Tibial nerve (tissue), 4 donors: ENCODE measurements at places on chromosomes 1 and 21.
A peak's percentile ranks its signal among the peaks of the same experiment; 100 is the strongest.

DNA sequence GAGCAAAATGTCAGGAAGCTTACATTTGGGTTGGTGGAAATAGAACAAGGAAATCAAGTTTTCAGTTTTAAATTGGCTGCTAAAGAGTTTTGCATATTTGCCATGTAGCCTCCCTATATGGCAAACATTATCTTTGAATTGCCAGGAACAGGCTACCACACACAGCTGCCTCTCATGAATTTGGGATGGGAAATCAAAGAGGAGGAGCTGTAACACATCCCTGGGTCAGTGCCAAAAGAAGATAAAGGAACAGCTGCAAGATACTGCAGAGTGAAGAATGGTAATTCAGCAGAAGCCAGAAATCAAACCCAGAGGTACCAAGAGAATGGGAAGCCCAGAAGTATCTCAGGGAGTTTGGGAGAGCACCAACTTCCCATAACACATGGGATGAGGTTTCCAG, 18.6 kb upstream of the RASAL2 start:
- no peaks in the 10 kb centered on the region for H3K36me3 ChIP-seq
- no peaks in the 10 kb centered on the region for H3K27me3 ChIP-seq
- no peaks in the 10 kb centered on the region for H3K4me1 ChIP-seq
- H3K27ac ChIP-seq = no peak overlapping the region

DNA sequence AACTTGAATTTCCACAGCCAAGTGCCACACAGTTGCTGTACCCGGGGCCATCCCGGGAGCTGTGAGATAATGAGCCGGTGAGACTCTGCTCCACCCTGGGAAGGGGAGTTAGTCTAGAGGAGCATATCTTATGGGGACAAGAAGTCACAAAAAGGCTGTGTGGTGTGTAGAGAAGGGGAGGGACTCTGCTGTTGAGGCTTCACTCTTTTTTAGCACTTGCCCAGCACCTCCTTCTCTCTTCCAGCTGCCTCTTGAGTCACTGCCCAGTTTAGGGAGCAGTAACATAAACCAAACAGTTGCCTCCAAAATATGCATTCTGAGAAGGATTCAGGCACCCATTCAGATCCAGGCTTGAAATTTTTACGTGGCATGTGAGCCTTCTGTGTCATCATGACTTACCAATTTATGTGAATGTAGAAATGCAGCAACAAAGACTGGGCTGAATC, 744 bp upstream of the WDR26 start:
- peak; percentile 14 for DNase-seq
- H3K27me3 ChIP-seq = no peaks in the 10 kb centered on the region
- H3K36me3 ChIP-seq = peaks cover 12% of the 10 kb centered on the region
- H3K4me1 ChIP-seq = peaks cover 44% of the 10 kb centered on the region

- H3K4me3 ChIP-seq = no peak overlapping the region
- no peak for DNase-seq
- H3K36me3 ChIP-seq = peaks cover 81% of the 10 kb centered on the region
- no peaks in the 10 kb centered on the region for H3K27me3 ChIP-seq
- no peak overlapping the region for H3K27ac ChIP-seq
These were observed 55.3 kb downstream of the DOP1B start for GRCh38 chr21:36211660-36212512.

DNA sequence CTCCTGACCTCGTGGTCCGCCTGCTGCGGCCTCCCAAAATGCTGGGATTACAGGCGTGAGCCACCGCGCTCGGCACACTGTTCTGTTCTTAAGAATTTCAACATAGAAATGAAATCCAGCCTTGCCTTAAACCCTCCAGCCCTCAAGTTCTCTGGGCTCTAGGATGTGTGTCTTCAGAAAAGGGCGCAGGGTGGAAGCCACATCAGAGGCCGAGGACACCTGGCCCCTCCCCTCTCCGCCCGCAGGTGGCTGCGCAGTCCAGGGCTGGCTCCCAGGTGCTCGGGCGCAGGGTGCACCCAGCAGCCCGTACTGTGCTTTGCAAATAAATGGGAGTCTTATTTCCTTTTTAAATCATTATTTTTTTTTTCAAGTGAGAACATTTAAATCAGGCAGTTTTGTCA, 2.0 kb upstream of the C1orf174 start:
- no peak overlapping the region for H3K4me3 ChIP-seq
- H3K27me3 ChIP-seq = no peaks in the 10 kb centered on the region
- H3K27ac ChIP-seq = no peak overlapping the region
- DNase-seq = no peak
- no peaks in the 10 kb centered on the region for H3K4me1 ChIP-seq

GRCh38 chr1:244242446-244242845, 191.4 kb downstream of the ZBTB18 start:
- DNase-seq = no peak
- H3K27ac ChIP-seq = no peak overlapping the region
- H3K4me3 ChIP-seq = no peak overlapping the region

GRCh38 chr1:24657781-24658180, 14.7 kb downstream of the SRRM1 start:
- DNase-seq = no peak
- no peaks in the 10 kb centered on the region for H3K27me3 ChIP-seq
- H3K4me3 ChIP-seq = no peak overlapping the region
- H3K27ac ChIP-seq = no peak overlapping the region
- H3K4me1 ChIP-seq = no peaks in the 10 kb centered on the region

DNA sequence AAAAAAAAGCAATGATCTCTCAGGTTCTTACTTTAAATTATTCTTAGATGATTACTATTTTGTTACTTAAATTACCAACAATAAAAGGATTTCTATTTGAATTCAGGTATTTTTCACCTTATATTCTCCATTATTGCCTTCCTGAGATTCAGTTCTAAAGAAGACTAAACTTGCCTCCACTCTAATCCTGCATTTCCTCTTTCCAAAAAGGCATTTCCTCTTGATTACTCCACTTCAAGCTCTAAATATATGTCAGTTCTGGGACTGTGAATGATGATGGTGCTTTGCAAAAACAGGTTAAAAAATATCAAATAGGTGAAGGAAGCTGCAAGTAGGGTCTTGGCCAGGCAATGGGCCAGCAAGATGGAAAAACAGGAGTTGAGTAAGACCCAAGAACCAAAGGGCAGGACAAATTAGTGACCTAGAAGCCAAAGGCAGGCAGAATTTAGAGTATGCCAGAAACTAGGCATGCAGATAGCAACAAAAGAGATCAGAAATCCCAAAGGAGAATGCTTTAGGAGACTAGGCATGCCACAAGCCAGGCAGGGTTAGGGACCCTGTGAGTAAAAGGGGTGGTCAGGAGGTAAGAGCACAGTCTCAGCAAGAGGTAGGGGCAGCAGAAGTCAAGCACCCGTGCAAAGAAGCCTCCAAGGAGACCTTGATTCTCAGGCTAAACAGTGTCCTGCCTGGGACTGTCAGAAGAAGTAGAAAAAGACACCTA, 11.3 kb upstream of the DIPK1A start:
- no peaks in the 10 kb centered on the region for H3K36me3 ChIP-seq
- no peaks in the 10 kb centered on the region for H3K4me1 ChIP-seq
- H3K27me3 ChIP-seq = no peaks in the 10 kb centered on the region
- no peak overlapping the region for H3K4me3 ChIP-seq
- no peak overlapping the region for H3K27ac ChIP-seq

DNA sequence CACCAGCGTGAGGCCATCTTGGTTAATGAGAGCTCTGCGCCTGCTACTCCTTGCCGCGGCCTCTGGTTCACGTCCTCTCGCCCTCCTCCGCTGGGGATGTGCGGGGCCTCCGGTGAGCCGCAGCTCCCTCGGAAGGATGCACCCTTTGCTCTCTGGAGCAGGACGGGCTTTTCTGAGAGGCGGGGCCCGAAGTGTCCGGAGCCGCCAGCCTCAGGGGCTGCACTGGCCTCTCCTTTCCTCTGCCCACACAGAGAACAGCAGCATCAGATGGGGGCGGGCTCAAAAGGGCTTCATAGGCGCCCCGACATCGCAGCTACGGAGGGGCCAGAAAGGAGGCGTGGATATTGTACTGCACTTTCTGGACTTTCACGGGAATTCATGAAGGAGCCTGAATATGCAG, 284.7 kb downstream of the CAMTA1 start:
- peak overlapping the region; percentile 41 for H3K4me3 ChIP-seq
- no peaks in the 10 kb centered on the region for H3K4me1 ChIP-seq
- H3K36me3 ChIP-seq = no peaks in the 10 kb centered on the region
- no peak overlapping the region for H3K27ac ChIP-seq
- no peaks in the 10 kb centered on the region for H3K27me3 ChIP-seq
- DNase-seq = no peak

- no peak overlapping the region for H3K27ac ChIP-seq
- no peaks in the 10 kb centered on the region for H3K36me3 ChIP-seq
- no peak for DNase-seq
- H3K4me1 ChIP-seq = peaks cover 12% of the 10 kb centered on the region
These were observed 47.8 kb downstream of the UMODL1 start for GRCh38 chr21:42118901-42119300.

DNA sequence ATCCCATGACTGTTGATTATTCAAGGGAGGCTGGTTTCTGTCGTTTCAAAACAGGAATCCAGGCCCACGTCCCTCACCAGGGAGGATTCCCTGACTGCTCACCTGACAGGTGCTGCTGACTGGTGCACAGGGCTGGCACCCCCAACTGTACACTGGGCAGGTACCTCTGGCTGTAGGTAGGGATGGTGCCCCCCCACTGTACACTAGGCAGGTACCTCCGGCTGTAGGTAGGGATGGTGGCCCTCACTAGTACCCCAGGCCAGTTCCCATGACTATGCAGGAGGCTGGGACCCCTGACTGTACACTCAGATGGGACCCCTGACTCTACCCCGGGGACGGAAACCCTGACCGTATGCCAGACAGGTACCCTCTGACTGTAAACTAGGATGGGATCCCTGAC, 33.6 kb upstream of the PDE9A start:
- H3K27ac ChIP-seq = no peak overlapping the region
- no peak for DNase-seq
- H3K4me3 ChIP-seq = no peak overlapping the region
- no peaks in the 10 kb centered on the region for H3K27me3 ChIP-seq
- H3K36me3 ChIP-seq = no peaks in the 10 kb centered on the region

- no peaks in the 10 kb centered on the region for H3K4me1 ChIP-seq
- H3K27me3 ChIP-seq = no peaks in the 10 kb centered on the region
- no peak for DNase-seq
- H3K27ac ChIP-seq = no peak overlapping the region
These were observed 128.6 kb downstream of the LHX4 start for GRCh38 chr1:180358649-180359048.

DNA sequence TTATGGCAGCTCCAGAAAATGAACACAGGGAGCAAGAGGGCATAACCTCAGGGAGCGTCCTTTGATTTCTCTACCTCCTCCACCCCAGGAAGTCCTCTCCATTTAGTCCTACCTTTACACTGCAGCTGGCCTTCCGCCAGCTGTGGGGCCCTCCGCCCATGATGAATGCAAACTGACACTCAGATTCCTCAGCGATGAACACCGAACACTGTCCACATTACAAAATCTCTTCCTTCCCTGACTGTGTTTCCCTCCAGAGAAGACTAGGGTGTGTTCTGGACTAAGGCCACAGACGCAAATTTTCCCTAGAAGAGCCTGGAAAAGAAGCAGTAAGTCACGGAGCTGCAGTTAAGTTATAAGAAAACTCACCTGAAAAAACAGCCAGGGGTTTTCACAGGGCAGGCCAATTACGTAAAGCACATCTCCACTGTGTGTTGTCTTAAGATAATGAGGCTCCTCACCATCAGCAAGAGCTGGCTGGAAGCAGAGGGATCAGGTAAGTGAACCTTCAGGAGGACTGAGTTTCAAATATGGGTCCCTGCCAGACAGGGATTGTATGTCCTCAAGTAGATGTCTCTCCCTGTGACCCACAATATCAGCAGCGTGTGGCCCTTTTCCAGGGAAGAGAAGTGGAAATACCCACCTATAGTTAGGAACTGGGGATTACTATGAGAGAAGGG, 46.3 kb upstream of the ATP1B1 start:
- H3K4me3 ChIP-seq = no peak overlapping the region
- H3K36me3 ChIP-seq = no peaks in the 10 kb centered on the region
- peak overlapping the region; percentile 79 for H3K27ac ChIP-seq
- peak; percentile 51 for DNase-seq

DNA sequence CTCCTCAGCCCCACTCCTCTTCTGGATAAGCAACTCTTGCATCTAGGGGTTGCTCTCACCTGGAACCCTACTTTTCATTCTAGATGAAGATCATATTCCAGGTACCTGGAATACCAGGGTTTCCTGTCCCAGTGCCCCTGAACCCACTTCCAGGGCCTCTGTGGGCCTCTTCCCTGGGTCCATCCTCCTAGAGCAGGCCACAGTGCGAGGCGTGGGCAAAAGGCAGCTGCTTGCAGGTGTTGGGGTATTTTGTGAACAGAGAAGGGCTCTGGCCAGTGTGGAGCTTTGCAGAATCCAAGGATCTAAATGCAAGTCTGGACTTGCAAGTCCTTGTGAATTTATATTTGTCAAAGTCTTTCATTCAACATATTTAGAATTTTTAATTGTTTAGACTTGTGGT, 240.4 kb upstream of the POU3F1 start:
- H3K27ac ChIP-seq = no peak overlapping the region
- no peak overlapping the region for H3K4me3 ChIP-seq
- no peaks in the 10 kb centered on the region for H3K36me3 ChIP-seq

DNA sequence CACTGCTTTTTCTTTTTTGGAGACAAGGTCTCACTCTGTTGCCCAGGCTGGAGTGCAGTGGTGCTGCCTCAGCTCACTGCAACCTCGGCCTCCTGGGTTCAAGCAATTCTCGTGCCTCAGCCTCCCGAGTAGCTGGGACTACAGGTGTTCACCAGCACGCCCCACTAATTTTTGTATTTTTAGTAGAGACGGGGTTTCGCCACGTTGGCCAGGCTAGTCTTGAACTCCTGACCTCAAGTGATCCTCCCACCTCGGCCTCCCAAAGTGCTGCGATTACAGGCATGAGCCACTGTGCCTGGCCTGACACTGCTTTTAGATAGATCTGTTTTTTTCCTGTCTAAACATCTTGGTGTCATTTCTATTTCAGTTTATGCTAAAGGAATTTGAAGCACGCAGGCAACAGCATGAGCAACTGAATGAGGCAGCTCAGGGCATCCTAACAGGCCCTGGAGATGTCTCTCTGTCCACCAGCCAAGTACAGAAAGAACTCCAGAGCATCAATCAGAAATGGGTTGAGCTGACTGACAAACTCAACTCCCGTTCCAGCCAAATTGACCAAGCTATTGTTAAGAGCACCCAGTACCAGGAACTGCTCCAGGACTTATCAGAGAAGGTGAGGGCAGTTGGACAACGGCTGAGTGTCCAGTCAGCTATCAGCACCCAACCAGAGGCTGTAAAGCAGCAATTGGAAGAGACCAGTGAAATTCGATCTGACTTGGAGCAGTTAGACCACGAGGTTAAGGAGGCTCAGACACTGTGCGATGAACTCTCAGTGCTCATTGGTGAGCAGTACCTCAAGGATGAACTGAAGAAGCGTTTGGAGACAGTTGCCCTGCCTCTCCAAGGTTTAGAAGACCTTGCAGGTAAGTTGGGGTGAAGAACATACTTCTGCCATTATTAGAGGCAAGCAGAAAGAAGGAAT, 106.1 kb upstream of the BMP8A start:
- H3K27me3 ChIP-seq = no peaks in the 10 kb centered on the region
- H3K36me3 ChIP-seq = peaks cover 57% of the 10 kb centered on the region
- no peak overlapping the region for H3K4me3 ChIP-seq
- no peak overlapping the region for H3K27ac ChIP-seq
- no peak for DNase-seq

GRCh38 chr1:7253988-7254587, 468.8 kb downstream of the CAMTA1 start:
- no peak for DNase-seq
- H3K4me1 ChIP-seq = no peaks in the 10 kb centered on the region
- H3K27me3 ChIP-seq = no peaks in the 10 kb centered on the region
- no peaks in the 10 kb centered on the region for H3K36me3 ChIP-seq
- H3K27ac ChIP-seq = no peak overlapping the region

- no peaks in the 10 kb centered on the region for H3K4me1 ChIP-seq
- H3K27ac ChIP-seq = no peak overlapping the region
- H3K27me3 ChIP-seq = no peaks in the 10 kb centered on the region
These were observed 83.0 kb downstream of the KCNJ6 start for GRCh38 chr21:37833301-37833700.
